ENCODE measurements at places on chromosomes 12 and 14.
A peak's percentile ranks its signal among the peaks of the same experiment; 100 is the strongest.

DNA sequence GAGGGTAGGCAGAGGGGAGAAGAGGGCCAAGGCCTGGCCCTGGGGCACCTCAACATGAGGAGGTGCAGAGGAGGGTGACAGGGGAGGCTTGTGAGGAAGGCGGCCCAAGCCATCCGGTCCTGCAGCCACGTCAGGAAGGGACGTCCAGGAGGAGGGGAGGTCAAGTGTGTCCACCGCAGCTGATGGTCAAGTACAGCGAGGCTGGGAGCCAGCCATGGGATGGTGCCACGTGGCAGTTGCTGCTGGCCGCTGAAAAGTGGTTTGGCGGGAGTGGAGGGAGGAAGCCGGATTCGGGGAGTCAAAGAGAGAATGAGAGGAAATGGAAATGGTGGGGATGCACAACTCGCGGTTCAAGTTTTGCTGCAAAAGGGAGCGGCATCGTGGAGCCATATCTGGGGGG is 41.2 kb downstream of the PRIMA1 start:
- ATAC-seq: no peak

- peak; percentile 41 for ATAC-seq
Observed at GRCh38 chr12:65121049-65121955, at the start of gene WIF1. Gene WIF1 (minus strand): TSS chr12:65121305. CDS start chr12:65121191, 114 bp downstream.

DNA sequence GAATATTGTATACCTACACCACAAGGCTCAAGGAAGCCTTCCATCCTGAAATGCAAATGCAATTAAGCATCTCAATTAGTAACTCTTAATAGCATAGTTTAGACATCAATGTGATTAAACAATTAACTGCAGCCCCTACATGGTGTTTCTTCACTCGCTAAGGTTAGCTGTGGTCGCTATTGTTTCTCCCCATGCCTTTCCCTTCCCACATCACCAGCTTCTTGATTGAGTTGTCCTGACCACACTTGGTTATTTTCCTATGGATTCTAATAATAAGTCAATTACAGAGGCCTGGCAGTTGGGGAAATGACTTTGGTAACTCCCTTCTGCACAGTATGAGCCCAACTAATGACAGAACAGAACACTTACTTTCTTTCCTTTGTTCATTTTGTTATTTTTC is 265.0 kb downstream of the ADAMTS20 start:
- ATAC-seq: no peak

DNA sequence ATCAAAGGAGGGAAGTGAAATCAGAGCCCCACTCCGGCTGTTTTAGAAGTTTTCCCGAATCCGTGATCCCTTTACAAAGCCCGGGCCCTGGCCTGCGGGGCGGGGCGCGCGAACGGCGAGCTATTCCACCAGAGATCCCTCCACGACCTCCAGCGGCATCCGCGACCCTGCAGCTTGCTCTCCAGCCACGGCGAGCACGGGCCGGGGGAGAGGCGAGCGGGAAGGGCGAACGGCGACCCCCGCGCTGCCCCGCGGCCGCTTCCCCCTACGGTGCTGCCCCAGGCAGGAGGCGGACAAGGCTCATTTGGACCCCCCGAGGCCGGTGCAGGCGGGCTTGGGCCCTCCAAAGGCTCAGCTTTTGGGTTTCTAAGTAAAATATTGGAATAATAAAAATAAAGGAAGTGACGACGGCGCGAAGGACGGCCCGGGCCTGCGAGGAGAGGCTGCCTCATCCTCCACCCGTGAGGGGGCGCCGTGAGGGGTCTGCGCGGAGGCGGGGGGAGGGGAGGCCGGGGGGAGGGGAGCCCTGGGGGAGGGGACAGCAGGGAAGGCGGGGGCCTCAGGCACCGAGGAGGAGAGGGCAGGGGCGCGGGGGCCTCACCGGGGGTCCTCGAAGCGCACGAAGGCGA is 613 bp downstream of the SRSF9 start:
- peak; percentile 4 for ATAC-seq

- ATAC-seq: peak; percentile 98
Observed at GRCh38 chr14:101927859-101928258, 36.5 kb upstream of the DYNC1H1 start.

DNA sequence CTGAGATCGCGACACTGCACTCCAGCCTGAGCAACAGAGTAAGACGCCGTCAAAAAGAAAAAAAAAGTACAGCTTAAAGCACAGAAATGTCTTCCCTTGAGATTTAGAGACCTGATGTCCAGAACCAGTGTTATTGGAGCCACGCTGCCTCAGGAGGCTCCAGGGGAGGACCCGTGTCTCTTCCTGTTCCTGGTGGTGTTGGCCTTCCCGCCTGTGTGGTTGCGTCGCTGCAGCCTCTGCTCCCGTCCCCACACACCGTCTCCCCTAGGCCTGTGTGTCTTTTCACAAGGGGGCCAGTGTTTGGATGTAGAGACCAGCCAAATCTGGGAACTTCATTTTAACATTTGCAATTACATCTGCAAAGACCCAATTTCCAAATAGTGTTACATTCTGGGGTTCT is 8.6 kb upstream of the FBRSL1 start:
- no peak for ATAC-seq

- no peak for ATAC-seq
Observed at GRCh38 chr12:69150083-69150795, 89.1 kb upstream of the CPSF6 start.

GRCh38 chr14:93332397-93332852 is 411 bp downstream of the BTBD7 start:
- ATAC-seq: peak; percentile 78

DNA sequence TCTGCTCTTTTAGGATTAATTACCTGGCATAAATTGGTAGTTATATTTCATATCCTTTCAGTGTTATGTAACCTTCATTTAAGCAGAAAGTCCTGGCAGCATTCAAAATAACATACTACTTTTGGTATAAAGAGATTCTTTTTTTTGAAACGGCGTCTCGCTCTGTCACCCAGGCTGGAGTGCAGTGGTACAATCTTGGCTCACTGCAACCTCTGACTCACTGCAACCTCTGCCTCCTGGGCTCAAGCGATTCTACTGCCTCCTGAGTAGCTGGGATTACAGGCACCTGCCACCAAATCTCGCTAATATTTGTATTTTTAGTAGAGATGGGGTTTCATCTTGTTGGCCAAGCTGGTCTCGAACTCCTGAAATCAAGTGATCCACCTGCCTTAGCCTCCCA is 9.2 kb downstream of the KTN1 start:
- no peak for ATAC-seq

GRCh38 chr12:113893221-113893620 is 72.9 kb downstream of the RBM19 start:
- ATAC-seq: no peak

DNA sequence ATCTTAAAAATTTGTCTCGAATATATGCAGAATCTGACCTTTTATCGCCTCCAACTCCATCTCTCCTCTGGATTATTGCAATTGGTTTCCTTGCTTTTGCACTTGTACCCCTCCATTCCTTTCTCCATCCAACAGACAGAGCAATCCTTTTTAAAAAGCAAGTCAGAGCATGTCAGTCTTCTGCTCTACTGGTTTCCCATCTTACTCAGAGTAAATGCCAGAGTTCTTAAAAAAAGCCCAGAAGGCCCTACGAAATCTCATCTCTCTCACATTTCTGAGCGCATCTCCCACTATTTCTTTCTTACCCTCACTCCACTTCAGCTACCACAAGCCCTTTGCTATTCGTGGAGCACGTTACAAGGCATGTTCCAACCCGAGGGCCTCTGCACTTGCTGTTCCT is 236.9 kb upstream of the DDHD1 start:
- ATAC-seq: no peak

DNA sequence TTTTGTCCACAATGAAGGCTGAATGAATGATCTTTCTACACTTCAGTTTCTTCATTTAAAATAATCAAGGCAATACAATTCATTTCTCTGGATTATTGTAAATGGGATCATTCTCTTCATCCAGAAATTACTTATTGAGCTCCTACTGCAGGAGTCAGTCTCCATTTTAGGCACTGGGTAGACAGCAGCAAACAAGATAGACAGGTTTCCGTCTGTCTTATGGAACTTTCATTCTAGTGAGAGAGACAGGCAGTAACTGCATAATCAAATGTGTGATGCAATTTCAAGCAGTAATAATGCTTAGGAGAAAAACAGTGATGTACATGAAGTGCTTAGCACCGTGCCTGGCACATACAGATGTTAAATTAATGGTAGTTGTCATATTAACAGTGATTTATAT is 118.9 kb downstream of the SUDS3 start:
- ATAC-seq: no peak

- no peak for ATAC-seq
Observed at GRCh38 chr12:94566345-94566744, 84.0 kb downstream of the TMCC3 start.

DNA sequence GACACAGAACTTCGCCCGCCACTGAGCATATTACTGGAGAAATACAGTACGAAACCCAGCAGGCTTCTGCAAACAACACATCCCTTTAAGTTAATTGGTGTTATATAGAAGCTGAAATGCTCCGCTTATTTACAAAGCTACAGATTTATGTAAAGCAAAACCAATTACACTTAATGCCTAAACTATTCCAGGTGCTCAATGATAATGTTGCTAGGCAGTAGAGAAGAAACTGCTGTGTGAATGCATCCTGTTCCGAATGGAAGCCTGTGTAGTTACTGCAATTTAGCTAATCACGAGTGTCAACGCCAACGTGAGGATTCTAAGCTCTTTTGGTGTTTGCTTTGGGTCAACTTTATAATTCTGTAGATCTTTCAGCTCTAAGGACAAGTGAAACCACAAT is 89.8 kb downstream of the SLC15A5 start:
- ATAC-seq: no peak

DNA sequence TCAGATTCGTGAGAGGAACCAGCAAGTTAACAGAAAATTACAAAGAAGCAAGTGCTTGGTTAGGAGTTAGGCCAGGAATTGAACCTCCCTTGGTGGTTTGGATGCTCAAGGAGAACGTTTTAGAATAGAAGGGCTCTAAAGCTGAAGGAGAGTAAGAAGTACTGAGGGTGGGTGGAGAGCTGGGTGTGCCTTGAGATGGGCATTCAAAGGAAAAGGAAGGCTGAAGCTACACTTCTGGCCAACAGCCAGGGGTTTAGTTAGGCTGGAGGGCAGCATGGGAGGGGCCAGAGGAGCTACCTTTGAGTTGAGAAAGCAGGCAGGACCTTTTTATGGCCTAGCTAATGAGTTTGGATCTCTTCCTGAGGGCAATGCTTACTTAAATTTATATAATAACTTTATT is 421.2 kb downstream of the CCDC91 start:
- no peak for ATAC-seq

DNA sequence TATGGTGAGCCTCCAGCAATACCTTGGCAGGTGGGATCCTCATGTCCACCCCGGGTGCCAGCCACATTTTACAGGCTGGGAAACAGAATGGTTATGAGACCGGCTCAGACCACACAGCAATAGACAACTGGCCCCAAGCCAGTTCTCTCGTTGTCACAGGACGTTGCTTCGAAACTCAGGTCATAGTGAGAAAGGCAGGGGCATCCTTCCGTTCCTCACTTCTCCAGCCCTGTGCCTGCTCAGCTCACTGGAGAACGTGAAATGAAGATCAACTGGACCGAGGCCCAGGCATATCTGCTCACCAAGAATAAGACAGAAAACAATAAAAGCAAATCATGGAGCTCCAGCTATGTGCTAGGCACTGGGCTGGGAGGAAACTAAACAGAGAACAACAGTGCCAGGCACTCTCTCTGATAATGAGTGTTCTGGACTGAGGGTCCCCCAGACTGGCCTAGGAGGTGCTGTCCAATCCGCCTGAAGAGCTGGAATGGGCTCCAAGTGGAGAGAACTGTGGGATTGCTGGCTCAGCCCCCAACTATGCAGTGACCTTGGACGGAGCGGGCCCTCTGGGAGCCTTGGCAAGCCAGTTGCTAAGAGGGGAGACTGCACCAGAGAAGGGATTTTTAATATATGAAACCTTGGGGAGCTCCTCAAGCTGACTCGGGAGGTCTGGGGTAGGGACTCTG is 18.8 kb upstream of the FAIM2 start:
- no peak for ATAC-seq

DNA sequence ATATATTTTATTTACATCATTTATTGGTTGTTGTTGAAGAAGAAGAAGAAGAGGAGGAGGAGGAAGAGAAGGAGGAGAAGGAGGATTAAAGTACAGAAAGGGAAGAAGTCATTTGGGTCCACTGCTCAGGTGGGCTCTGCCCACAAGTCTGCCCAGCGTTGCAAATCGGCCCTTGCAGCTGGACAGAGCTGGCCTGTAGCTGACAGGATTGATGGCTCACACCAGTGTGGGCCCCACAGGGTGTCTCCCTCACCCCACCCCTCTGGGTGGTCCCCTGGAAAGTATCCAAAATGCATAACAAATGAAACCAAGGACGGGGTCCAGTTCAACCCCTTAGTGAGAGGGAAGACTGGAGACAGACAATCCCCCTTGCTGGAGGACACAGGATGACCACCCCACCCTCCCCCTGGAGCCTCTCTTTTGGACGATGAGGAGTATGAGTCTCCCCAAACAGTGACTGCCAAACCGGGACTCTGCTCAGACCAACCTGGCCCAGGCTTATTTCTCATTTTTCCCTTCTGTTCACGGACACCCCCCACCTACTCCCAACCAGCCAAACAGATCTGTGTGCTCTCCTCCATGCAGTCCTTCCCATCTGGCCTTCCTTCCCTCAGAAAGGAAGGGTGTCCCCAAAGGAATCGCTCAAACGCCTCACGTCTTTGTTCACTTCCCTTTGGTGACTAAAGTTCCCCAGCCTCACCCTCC is 17.7 kb downstream of the DPF3 start:
- no peak for ATAC-seq

DNA sequence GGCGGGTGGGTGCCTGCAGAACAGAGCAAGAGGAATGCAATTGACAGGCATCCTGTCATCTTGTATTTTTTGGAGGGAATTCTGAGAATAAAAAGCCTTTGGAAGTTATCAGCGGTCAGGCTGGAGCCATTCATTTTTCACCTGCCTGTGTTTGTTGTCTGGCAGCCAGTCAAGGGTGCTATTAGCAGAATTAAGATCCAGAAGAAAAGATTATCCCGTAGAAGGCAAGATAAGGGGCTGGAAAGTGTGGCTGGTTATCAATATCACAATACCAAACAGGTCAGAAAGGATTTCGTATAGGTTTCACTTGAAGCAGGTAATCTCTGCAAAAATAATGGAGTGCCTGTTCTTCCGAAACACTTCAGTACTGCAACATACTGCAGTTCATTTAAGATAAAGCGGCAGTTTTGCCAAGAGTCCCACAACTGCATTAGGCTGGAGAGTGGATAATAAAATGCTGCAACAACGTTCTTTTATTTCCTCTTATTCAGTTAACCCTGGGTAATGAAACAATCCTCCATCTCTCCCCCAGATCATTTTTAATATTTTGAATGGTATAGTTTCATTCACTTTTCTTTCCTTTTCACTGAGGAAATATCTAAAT is 171.2 kb upstream of the CDKN3 start:
- ATAC-seq: no peak

All from gastroesophageal sphincter (tissue), 4 donors.